ENCODE measurements at places on chromosomes 7 and 10. TPM values are rescaled to one million over a fixed set of nuclear protein-coding genes. Genes with fewer than 3 reads are reported as not detected.

FFAR4 gene
- 0.08 TPM for total RNA-seq

GRCh38 chr7:39428221-39428620 lies 138.0 kb upstream of the YAE1 start:
- H3K36me3 ChIP-seq = no peaks in the 10 kb centered on the region
- H3K27ac ChIP-seq = no peak overlapping the region
- H3K4me3 ChIP-seq = no peak overlapping the region
- H3K4me1 ChIP-seq = no peaks in the 10 kb centered on the region
- DNase-seq = no peak

ELAPOR2 gene
- total RNA-seq = 3.9 TPM

PRR15 gene
- total RNA-seq = not detected

SPDYE11 gene
- total RNA-seq = not detected

GRCh38 chr7:44966731-44967538 lies 11.9 kb downstream of the MYO1G start:
- no peak overlapping the region for H3K4me3 ChIP-seq
- H3K4me1 ChIP-seq = peaks cover 12% of the 10 kb centered on the region
- H3K36me3 ChIP-seq = no peaks in the 10 kb centered on the region
- H3K27ac ChIP-seq = no peak overlapping the region

GRCh38 chr7:150999001-150999400 lies 8.2 kb downstream of the NOS3 start:
- H3K36me3 ChIP-seq = peaks cover 8% of the 10 kb centered on the region
- no peaks in the 10 kb centered on the region for H3K27me3 ChIP-seq
- no peak overlapping the region for H3K4me3 ChIP-seq
- no peak overlapping the region for H3K27ac ChIP-seq
- DNase-seq = no peak
